Kidney capillary endothelial cell (primary cell): ENCODE measurements at places on chromosomes 2 and 18.
A peak's percentile ranks its signal among the peaks of the same experiment; 100 is the strongest.

DNA sequence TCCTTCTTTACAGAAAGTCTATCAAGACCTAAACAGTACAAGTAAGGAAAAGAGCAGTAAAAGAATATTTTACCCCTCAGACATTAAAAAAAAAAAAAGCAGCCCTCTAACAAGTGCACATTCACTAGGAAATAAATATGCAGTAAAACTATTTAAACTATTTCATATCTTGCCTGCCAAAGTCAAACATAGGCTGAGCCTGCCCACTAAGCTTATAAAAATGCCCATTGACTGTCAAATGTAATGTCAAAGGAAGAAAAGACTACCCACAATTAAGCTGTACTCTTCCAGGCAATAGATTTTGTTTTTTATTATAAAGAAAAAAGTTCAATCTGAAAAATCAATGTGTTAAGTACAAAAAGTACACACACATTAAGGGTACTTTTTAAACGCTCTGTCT, 11.8 kb downstream of the ALS2 start:
- DNase-seq, result no peak

DNA sequence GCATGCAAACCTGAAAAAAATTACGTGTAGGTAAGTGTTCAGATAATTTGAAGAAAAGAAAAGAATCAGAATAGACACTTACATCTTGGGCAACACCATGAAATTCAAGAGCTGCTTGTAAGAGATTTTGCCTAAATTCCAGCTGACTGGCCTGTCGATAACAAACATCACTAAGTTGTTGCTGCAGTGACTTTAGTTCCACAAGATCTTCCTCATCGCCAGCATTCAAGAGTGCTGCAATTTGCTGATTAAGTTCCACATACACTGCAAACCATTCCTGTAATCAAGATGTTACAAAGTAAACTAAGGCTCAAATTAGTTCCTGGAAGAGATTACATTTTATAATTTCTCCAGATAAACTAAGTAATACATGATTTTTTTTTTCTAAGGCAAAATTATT, 74.3 kb upstream of the CCDC141 start:
- no peak for DNase-seq

DNA sequence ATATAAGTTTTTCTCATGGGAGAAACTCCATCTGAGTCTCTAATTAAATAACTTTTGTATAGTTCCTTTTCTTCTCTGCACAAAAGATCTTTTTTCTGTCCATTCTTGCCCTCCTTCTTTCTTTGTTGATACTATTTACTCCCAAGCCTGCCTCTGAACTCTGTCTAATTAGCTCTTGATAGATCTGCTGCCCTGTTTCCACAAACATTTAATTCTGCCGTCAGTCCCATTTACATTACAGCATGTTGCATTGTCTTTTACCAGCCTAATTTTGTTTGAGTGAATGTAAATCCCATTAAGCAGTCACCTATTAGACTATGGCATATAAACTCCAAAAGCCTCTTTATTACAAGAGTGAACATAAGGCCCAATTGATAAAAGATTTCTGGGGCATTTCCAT, 254.4 kb downstream of the ERBB4 start:
- no peak for DNase-seq

GRCh38 chr2:31003749-31004148, 134.5 kb downstream of the GALNT14 start:
- no peak for DNase-seq

DNA sequence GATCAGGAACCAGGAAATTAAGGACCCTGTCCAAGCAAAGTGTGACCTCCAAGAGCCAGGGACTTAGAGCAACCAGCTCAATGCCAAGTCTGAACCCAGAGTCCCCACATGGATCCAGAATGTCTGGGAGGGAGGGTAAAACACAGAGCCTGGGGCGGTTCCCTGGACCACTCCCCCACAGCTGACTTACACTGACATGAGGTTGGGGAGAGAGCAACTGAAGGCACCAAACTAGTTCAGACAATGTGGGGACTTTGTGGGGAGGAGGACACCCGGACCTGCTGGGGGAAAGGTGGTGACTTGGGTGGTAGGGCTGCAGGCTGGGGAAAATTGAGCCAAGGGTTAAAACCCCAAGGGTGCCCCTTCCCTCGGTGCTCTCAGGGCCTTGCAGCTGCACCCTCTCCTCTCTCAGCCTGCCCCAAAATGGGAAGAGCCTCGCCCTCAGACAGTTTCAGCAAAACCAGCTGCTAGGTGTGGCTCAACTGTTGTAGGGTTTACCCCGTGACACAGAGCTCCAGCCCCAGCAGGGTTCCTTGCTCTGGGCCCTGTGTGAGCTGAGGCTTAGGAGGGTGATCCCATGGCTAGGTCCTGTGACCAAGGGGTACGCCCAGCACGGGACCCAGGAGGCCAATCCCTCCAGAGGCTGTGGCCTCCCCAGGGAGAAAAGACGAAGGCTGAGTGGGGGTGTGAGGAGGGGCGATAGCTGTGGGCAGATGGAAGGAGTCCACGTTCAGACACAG, 28.6 kb downstream of the MARCO start:
- DNase-seq, result no peak

DNA sequence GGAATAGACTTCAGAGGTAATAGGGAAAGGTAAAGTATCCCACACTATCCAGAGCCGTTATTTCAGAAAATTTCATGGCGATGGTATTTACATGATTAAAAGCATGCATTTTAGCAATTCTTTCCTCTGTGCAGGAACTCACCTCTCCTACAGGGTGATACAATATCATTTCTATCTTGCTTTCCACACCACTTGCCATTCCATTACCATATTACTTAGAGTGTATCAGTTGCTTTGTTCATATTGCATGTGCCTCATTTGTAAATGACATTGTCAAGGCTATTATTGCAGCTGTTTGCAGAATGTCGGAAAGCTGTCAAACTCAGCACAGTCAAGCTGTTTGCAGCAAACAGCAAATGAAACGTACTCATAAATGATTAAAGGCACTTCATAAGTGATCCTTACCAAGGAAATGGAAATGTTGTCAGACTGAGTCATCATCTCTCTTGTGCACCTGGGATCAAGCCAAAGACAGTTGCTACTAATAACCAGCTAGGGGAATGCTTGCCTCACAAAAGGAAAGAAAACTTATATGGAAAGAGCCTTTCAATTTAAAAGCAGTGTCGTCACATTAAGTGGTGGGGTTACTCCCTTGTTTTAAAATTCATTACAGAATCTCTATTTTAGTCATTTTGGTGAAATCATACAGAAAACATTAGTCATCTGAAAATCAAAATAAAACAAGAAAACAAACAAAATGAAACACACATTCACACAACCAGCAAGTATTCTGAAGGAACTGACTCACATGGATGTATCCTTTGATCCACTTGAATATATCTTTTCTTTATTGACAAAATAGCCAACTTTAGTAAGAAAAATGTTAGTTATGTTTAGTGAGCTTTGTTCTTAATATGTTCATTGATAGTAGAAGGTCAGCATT, 1064.1 kb upstream of the CNTNAP5 start:
- peak; percentile 83 for DNase-seq

- no peak for DNase-seq
Measured at GRCh38 chr18:6279308-6279707, 135.4 kb downstream of the L3MBTL4 start.

DNA sequence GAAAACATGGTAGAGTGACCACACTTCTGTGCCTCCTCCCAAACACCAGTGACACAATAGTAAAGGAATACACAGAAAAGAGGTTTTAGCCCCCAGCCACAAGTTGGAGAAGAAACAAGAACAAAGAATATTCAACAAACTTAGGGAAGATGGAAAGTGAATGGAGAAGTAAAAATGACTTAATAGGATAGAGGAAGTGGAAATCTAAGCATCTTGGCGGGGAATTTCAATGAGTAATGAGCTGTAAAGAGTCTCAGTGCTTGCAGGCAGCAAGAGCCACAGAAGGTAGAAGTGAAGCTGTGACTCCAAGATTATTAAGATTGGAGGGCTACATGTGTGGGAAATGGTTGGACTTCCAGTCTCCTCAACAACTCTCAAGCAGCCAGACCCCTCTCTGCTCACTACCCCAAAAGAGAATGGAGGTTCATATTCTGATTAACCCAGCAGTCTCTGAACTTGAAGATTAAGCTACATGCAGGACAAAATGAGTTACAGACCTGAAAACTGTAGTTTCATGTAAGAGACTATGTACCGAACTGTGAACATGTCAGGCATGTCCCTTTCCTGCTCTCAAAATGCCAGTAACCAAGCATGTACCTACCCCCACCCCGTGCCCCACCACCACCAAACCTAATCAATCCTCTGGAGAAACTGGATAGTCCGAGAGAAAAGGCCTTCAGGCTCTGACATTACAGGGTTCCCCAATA, 16.9 kb upstream of the HNRNPLL start:
- no peak for DNase-seq

DNA sequence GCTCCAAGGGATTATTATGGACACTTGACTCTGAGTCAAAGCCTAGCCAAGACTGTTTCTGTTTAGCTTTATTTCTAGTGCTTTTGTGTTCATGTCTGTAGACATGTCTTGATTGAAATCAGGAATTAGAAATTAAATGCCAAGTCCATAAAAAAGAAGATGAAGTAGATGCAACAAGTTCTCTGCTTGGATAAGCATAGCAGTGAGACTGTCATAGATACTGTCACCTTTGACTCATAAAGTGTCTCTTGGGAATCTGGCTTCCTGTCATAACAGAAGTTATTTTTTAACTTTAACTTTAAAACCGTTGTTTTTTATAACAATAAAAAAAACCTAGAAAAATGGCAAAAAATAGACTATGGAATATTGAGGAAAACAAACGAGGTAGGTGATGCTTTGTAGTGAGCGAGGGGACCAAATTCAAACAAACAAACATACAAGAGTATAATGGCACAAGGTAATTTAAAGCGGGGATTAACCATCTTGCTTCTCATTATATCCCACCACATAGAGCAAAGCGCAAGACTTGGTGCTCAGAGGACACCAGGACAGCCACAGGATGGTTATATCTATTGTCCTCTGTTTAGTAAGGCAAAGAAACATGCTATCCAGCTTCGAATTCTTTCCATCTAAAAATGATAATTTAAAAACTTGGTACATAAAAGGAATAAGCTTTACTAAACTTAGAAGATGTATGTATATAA, 64.6 kb downstream of the CD226 start:
- peak; percentile 3 for DNase-seq

DNA sequence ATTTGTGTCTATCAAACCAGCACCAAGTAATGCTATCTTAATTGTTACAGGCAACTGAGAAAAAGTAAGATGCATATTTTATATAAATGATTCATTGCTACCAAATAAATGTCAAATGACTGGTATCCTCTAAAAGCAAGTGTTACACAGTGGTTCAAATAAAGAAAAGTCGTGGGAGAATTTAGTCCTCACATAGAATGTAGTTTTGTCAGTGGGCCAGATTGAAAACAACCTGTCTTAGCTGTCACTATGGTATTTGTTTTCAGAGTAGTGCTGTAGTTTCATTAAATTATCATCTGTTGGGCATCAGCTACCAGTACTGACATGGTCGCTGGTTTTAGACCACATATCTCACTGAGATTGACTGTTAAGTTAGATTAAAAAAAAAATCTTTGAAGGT, 10.2 kb upstream of the EIF2AK3 start:
- DNase-seq, result no peak

DNA sequence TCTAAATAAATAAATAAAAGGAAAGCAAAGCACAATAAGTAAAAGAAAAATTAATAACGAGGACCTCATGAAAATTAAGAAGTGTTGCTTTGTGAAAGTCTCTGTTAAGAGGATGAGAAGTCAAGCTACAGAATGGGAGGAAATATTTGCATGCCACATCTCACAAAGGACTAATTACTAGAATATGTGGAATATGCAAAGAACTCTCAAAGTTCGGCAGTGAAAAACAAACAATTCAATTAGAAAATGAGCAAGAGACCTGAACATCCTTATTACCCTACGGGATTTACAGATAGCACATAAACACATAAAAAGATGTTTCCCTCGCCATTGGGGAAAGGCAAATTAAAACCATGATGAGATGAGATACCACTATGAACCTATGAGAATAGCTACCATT, 23.3 kb downstream of the CYP26B1 start:
- DNase-seq, result no peak

GRCh38 chr18:66495844-66496243, 108.0 kb downstream of the CDH19 start:
- DNase-seq, result peak; percentile 58

GRCh38 chr2:12890481-12890991, 173.8 kb downstream of the TRIB2 start:
- DNase-seq, result no peak

DNA sequence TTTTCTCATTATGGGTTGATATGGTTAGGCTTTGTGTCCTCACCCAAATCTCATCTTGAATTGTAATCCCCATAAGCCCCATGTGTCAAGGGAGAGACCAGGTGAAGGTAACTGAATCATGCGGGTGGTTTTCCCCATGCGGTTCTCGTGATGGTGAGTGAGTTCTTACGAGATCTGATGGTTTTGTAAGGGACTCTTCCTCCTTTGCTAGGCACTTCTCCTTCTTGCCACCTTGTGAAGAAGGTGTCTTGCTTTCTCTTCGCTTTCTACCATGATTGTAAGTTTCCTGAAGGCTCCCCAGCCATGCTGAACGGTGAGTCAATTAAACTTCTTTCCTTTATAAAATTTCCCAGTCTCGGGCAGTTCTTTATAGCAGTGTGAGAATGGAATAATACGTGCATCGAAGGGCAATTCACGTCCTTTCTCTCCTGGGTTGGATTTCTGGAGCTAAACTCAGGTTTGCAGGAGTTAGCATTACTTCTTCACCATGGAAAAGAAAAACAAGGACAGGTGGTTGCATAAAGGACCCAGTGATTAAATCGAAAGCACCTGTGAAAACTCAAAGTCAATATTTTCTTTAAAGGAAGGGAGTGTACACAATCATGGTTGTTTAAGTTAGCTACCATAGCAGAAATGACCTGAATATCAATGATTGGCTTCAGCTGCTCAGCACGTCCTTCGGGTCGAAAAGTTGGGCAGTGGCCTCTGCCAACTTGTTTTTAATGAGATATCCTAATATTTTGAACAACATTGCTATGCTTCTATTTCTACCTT, 54.1 kb downstream of the CDC42EP3 start:
- no peak for DNase-seq

DNA sequence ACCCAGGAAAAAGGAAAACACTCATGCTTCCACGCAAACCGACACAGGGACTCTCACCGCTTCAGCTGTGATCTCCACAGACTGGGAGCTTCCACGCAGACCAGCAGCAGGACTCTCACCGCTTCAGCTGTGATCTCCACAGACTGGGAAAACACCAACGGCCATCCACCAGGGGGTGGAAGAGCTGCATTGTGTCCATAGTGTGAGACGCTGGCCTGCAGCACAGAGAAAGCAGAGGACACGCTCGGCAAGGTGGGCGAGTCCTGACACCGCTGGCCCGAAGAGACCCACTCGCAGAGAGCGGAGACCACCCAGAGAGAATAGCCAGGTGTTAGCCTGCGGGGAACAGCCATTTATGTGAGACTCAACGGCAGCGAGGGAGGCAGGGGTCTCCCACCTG, 42.5 kb upstream of the NFATC1 start:
- DNase-seq, result no peak

GRCh38 chr2:24492421-24493279, 1.6 kb downstream of the NCOA1 start:
- DNase-seq, result peak; percentile 19

- no peak for DNase-seq
Measured at GRCh38 chr2:157443090-157443489, 799 bp downstream of the CYTIP start.
